Naive thymus-derived CD8-positive, alpha-beta T cell (primary cell): ENCODE measurements at places on chromosomes 1 and 21.

DNA sequence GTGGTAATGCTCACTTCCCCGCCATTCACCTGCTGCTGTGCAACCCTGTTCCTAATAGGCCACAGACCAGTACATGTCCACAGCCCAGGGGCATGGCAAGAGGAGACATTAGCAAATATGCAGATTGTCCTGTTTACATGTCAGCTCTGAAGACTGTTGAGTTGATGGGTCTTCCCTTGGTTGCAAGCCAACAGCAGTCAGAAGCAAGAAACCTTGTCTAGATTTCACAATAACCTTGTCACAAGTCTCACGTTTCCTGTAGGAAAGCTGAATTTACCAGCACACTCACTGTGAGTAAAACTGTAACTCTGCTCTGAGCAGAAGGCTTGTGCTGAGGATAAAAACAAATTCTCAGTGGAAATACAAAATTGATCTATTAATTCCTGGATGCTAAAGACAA, 195.1 kb downstream of the HLX start:
- DNase-seq = no peak

DNA sequence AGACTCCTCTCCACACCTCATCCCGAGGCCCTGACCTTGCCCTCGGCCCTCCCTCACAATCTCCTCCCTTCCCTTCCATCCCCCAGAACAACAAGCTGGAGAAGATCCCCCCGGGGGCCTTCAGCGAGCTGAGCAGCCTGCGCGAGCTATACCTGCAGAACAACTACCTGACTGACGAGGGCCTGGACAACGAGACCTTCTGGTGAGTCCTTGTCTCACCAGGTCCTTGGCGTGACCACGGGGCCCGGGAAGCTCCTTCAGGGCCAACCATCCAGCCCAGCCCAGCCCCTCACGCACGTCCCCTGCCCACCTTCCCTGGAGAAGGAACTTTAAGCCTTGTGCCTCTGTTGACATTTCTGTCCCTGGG, 15.6 kb downstream of the PODN start:
- DNase-seq = no peak

DNA sequence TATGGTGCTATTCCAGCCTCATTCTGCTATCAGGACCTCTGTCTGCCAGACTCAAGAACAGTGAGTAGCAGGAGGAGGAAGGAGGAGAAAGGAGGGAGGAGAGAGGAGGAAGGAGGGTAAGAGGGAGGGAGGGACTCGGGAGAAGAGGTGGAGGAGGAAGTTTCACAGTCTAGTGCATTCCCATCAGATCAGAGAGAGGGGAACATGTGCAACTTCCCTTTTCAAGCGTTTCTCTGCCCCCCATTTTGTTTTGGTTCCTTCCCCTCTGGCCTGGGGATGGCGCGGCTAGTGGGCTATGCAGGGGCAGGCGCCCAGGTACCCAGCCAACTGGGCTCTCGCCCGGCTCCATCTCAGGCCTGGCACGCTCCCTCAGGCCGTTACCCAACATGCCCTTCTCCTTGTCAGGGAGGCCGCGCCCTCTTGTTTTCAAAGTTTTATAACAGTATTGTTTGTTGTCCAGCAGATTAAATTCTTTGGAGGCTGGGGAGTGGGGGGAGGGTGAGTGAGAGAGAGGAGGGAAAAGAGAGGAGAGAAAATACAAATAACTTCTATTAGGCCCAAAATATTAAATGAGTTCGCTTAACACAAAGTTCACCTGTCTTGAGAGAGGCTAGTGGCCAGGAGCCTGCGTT, 56.0 kb downstream of the CD46 start:
- no peak for DNase-seq

DNA sequence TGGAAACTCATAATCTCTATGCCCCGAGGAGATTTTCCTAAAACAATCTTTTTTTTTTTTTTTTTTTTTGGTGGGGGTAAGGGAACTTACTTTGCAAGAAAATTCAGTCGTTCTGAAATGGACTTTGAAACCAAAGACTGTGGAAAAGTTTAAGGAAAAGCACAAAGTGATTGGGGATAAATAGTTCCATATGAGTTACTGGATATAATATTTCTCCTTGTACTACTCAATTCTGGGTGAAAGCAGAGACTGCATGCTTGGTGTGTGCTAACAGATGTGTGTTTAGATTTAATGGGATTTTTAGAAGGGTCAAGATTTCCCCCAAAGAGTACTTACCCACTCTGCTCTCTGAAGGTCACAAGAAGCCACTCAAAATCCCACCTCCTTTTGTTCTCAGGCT, 204.9 kb upstream of the USP24 start:
- no peak for DNase-seq

GRCh38 chr21:42374864-42375499, 8.6 kb upstream of the TFF1 start:
- no peak for DNase-seq
